Dermis microvascular lymphatic vessel endothelial cell (primary cell): ENCODE measurements at places on chromosomes 3 and 15.

GRCh38 chr3:193885832-193886231 is 250.1 kb upstream of the HES1 start:
- DNase-seq = no peak

- no peak for DNase-seq
These were observed 35.8 kb upstream of the CTDSPL start for GRCh38 chr3:37825744-37826400.

DNA sequence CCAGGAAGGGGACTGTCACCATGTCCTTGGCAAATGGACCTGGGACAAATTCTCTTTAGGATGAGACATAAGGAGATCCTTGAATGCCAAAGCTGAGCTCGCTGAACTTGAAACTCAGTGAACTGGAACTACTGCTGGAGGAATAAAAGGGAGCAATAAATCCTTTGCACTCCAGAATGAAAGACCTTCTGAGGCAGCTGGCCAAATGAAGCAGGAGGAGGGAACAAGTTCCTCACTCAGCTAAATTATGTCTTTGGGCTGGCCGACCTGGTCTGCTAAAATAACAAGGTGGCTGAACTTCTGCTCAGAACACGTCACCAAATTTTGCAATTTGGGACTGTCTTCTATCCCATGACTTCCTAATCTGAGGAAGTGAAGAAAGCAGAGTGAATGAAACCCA is 314.7 kb downstream of the LPP start:
- DNase-seq = no peak

DNA sequence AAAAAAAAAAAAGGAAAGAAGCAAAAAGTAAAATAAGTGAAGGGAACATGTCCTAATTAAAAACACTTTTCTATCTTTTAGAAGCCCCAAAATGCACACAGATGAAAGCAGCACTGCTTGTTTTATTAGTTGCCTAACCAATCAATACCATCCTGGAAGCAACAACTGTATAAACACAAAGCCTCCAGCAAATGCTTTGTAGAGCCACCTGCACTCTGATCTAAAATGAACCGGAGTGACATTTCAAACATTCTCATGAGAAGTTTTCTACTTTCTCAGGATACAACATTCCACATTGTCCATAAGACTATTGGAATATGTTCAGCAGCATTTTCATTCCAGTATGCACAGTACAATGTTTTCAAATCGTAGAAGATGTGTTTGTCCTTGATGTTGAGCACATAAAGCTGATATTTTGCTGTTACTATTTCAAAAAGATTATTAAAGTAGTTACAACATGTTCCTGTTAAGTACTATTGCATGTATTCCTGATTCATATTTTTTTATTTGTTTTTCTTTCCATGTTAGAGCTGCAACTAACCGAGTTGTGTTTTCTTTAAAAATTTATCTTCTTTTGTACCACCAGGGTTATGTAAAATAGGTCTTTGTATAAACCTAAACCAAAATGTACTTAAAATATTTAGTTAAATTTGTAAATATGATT is 50.3 kb upstream of the PLSCR5 start:
- no peak for DNase-seq

DNA sequence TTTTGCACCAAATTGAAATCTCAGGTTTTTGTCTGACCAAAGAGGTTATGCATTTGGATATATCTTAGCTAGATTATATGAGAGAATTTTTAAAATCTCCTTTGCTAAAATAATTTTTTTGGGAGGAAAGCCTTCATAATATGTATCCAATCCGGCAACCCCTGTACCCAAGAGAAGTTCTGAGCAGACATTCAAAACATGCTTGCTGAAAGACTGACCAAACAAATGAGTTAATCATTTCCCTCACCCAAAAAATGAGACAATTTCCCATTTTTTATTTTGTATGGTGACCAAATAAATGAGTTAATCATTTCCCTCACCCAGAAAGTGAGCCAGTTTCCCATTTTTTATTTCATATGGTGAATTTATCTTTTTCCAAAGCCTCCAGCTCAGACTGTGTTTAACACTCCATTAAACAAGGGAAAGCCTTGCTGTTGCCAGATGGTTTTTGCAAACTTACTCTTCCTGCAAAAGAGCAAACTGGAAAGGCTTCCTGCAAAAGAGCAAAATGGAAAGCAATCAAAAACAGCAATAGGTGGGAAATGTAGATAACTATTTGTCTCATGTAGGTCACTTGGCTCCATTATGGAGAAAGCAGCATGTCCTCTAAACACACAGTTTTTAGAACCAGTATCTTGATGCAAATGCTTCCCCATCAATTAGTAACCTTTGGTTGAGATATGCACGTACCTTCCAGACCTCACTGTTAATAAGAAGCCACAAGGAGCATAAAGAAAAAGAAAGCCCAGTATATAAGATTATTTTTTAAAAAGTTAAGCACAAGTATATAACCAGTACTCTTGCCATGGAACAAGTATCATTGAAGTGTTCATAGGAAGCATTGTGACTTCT is 78.4 kb upstream of the OSTN start:
- DNase-seq = no peak

DNA sequence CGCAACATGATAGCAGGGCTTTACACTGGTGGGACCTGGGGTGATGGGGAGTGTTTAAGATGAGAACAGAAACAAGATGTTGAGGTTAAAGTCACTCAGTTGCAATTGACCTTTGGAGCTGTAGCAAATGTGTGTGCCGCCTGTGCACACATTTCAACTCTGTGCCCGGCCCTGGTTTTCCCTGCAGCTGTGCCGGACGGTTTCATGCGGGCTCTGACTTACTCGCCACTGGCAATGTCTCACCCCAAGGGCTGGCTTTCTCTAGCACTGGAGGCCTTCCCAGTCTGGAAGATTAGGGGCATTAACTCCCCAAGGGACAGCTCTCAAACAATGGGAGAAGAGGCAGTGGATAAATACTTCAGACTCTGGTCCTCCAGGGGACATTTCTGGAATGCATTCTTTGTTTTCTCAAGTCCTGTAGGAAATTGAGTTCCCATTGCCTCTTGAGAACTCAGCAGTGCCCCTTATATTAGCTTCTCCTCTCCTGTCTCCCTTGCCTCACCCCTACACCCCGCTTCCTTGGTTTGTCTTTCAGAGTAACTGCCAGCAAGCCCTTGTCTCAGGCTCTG is 152.5 kb downstream of the EDEM1 start:
- DNase-seq = no peak

- DNase-seq = no peak
These were observed 29.5 kb downstream of the KCNAB1 start for GRCh38 chr3:156149876-156150275.

- DNase-seq = no peak
These were observed 70.5 kb downstream of the PLXNA1 start for GRCh38 chr3:127053450-127053849.

GRCh38 chr3:122969585-122970469 is 57.7 kb downstream of the SEMA5B start:
- DNase-seq = no peak

- DNase-seq = peak; percentile 31
These were observed 66.1 kb upstream of the DLG1 start for GRCh38 chr3:197364410-197365071.

DNA sequence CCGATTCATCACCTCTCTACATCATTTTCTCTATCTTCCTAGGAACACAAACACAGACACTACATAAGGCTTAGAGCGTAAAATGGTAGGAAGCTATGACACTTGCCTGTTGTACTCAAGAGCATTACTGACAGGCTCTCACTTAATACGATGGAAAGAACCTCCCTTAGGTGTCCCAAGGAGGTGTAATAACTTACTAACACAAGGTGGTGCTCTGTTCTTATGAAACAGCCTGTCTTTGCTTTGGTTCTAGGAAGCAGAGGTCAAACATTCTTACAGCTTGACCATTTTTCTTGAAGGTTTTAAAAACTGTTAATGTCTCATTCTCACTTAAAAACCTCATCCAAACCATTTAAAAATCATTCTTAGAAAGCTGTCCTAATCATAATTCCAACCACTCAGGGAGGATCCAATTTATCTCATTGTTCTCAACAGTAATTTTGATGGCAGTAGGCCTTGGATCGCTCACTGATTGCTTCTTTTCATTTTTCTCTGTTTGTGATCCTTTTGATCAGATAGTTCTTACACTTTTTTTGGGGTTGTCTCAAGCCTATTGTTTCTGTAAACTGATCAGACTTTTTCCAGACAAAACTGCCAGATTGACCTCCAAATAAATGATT is 317.8 kb upstream of the AGTR1 start:
- DNase-seq = peak; percentile 56

GRCh38 chr15:83289160-83289559 is 4.7 kb upstream of the BNC1 start:
- DNase-seq = no peak

GRCh38 chr3:55177749-55178148 is 249.9 kb upstream of the LRTM1 start:
- no peak for DNase-seq
